ENCODE measurements at places on chromosomes 3 and 15.

- no peak for DNase-seq
Measured at GRCh38 chr3:32217339-32217738, 21.1 kb upstream of the CMTM8 start.

DNA sequence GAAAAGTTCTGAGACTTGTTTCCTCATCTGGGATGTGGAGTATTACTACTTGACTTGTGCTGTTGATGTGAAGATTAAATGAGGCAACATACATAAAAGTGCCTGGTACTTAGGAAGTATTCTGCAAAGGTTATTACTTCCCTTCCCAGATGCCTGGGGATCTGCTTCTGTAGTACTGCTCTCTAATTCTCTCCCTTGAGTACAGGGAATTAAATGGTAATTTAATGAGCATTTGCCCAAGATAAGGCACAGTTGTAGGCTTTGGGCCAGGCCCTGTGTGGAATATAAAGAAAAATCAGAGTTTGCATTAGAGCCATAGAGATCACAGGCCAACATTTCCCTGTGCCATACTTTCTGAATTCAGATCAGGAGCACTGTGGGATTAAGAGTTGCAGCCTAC, 84.4 kb downstream of the LARS2 start:
- no peak for DNase-seq

DNA sequence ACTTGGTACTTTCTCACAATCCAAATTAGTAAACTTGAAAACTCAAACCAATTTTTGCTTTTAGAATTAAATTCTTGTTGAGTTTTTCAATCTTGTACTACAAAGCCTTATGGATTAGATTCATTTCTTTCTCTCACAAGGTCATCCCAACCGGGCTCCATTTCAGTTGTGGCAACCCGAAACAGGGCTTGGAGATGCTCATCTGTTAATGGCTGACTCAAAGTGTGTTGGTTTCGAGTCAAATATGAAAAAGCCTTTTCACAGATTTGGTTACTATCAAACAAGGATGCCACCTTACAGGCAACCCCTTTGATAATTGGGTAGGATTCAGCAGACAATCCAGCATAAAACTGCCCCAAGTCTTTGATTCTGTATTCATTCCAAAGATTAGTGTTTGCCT, 1.8 kb downstream of the EPM2AIP1 start:
- no peak for DNase-seq

- DNase-seq, result no peak
Measured at GRCh38 chr3:116388867-116389385, 56.4 kb downstream of the LSAMP start.

DNA sequence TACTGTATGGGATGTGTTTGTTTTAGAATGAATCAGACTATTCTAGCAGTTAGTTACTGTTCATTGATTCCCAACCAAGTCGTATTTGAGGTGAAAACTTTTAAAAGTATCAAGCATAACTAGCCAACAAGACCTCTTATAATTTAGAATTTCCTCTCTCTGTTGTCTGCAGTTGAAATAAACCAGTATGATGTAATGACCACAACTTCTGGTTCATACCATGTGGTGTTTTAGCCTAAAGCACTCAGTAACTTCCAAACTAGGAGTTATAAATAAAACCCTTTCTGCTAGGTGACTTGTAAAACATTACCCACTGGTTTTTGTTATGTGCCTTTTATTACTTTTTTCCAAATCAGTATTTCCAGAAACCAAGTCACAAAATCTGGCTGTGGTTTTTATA, 19.8 kb upstream of the P2RY12 start:
- DNase-seq, result peak; percentile 59

GRCh38 chr15:31489801-31490646, 163.4 kb downstream of the KLF13 start:
- no peak for DNase-seq

DNA sequence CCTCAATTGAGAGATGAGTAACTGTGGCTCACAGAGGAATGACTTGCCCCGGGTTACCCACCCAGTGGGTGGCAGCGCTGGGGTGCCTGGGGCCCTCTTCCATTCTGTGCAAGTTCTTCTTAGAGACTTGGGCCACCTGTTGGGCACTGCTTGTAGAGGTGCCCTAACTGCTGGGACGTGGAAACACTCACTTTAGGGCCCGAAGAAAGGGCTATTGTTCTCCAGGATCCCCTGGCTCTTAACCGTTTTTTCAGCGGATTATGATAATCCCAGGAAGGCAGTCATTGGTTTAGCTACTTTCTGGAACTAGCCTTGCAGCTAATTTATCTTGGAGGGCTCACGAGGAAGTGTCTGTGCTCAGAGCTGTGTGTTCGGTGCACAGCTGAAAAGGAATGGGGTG, 66.0 kb upstream of the GCNT3 start:
- no peak for DNase-seq

DNA sequence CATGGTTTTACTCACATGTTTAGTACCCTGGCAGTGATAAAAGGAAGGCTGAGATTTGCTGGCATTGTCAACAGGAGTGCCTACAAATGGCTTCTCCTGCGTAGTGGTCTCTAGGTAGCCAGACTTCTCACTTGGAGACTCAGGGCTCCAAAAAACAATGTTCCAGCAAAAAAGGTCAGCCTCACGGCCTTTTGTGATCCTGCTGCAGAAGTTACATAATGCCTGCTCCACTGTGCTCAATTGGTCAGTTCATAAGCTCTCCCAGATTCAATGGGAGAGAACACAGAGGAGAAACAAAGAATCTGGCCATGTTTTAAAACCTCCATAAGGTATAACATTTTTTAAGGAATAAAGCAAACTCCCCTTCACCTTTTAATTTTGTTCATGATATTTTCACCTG, 76.1 kb upstream of the CMSS1 start:
- DNase-seq, result no peak

- no peak for DNase-seq
Measured at GRCh38 chr15:90989040-90989768, 5.1 kb downstream of the PRC1 start.

GRCh38 chr15:79938143-79938542, 32.9 kb downstream of the BCL2A1 start:
- DNase-seq, result no peak

DNA sequence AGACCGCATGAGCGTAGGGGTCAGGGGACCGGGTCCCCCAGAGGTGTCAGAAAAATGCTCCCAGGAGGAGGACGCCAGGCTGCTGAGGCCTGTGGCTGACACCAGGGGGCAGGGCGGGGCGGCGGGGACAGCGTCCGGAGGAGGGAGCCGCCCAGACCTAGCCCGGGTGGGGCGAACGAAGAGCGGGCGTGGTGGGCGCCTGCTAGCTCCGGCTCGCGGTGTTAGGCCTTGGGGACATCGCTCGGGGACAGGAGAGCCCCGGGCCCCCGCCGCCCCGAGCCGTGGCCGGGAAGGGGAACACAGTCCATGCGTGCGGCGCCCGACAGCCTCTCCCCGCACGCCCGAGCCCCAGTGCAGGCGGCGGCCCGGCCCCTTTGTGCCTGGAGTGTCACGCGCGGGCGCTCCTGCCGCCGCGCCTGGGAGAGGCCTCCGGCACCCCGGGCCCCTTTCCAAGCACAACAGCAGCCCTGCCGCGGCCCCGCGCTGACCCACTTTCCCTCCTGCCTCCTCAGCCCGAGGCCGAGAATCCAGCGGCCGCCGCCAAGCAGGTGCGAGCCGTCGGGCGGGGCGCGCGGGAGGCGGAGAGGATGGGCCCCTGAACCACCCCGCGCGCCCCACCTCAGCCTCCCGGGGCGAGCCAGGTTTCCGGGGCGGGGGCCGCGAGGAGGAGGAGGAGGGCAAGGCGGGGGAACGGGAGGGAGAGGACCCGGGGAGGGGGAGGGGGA, 111.0 kb upstream of the KLF13 start:
- DNase-seq, result no peak

GRCh38 chr3:101249522-101249921, 70.9 kb downstream of the IMPG2 start:
- no peak for DNase-seq

DNA sequence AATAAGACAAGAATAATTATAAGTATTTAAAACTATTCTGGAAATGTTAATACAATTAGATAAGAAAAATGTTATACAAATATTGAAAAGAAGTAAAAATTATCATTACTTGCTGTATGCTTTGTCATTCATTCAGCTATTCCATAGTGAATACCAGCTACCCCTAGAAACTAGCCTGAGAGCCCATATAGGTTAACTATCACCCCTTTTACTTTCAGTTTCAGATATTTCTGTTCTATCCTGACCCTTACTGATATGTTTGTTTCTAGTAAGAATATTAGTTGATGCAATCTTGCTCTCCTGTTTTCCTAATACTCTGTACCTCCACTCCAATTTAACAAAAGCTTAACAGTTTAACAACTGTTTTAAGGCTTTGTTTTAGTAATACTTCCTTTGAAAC, 31.6 kb downstream of the FAM227B start:
- no peak for DNase-seq

GRCh38 chr3:100650651-100651619, 41.5 kb downstream of the ADGRG7 start:
- peak; percentile 37 for DNase-seq

DNA sequence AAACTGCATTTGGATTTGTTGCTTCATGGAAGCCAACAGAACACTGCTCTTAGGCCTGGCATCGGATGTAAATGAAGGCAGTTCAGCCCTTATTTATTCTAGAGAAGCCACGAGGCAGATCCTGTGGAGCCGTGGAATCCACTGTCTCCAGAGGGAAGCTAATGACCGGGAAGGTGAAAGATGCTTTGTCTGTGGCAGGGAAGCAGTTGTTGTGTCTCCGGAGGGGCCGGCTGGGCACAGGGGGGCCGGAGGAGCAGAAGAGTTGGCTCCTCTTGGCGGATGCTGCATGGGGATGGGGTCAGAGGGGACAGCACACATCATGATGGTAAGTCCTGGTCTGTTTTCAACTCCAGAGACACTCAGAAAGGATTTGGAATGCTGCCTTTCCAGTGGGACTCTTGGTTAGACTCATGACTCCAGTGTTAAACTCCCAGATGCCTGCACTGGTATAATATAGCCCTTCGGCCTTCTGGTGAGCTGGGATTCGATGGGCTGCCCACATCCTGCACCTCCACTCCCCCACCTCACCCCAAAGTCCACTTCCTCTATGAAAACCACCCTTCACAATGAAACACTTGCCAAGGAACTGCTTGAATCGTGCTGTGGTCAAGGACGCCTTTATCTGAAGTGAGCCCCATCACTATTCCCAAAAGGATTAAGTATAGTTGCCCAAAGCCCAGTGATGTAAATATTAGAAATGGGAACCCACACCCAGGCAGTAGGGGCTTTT, 33.6 kb downstream of the TPM1 start:
- DNase-seq, result no peak
